ENCODE measurements at places on chromosomes 4 and X.

DNA sequence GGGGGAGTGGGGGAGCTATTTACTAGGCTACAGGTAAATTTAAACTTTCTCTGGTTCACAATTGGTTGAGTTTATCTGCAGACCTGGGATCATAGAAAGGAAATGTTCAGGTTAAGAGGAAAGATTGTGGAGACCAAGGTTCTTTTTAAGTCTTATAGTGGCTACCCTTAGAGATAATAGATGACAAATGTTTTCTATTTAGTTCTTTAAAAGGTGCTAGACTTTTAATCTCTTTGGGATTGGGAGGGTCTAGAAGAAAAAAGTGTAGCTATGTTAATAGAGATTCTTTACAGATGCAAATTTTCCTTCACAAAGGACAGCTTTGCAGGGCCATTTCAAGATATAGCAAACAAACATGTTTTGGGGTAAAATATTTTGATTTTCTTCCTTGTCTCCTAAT is 76.0 kb downstream of the TEX13C start:
- no peak for DNase-seq

- DNase-seq, result no peak
Measured at GRCh38 chrX:117641913-117642656, 474.5 kb downstream of the KLHL13 start.

DNA sequence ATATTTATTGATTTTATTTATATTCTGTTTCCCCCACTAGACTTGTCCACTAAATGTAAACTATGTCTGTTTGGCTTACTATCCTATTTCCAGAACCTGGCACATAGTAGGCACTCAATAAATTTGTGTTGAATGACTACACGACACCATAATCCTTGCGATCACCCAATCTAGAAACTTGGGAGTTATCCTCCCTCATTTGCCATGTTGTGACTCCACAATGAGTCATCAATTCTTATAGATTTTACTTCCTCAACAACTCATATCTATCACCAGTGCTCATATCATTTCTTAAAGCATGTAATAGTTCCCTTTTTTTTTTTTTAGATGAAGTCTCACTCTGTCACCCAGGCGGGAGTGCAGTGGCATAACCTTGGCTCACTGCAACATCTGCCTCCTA is 39.9 kb upstream of the VAMP7 start:
- no peak for DNase-seq

DNA sequence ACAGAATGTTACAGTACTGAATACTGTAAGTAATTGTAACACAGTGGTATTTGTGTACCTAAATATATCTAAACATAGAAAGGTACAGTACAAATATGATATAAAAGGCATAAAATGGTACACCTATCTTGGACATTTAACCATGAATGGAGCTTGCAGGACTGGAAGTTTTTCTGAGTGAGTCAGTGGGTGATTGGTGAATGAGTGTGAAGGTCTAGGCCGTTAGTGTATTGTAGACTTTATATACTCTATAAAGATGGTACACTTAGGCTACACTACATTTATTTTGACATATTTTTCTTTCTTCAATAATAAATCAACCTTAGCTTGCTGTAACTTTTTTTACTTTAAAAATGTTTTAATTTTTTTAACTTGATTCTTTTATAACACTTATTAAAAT is 422.5 kb upstream of the FSTL5 start:
- no peak for DNase-seq

GRCh38 chrX:107713203-107713542 is 62.4 kb downstream of the TSC22D3 start:
- no peak for DNase-seq

- no peak for DNase-seq
Measured at GRCh38 chr4:82677327-82677726, 115.5 kb upstream of the TMEM150C start.

DNA sequence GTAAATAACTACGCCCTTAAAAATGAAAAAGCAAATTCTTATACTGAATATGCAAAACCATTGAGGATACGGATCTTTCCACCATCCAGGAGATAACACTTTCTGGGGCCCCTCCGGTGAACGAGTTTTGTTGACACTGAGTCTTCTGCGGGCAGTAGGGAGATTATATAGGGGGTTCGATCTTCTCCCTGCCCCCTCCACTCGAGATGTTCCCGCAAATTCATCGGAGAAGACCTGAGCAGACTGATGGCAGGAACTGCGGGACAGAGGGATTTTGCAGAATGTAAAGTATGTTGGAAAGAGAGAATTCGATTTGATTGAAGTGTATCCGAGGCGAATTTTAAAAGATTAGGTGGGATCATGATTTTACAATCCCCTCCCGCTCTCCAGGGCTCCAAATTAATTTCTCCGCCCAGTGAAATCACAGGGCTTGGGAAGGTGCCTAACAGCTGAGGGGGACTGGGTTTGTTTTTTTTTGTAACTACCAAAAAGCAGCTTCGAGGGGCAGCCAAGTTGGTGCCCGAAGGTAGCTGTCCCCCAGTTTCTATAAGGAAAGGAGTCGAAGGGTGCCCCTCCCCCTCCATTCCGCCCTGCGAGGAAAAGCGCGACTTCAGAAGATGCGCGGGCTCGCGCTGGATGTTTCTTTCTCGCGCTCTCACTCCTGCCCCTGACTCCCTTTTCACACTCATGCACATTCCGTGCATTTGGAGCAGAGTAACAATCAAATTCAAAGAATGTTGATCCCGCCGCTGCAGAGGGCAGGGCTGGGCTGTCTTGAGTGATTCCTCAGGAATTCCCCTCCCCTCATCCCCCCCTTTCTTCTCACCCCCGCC is 1.2 kb downstream of the TMEM255A start:
- no peak for DNase-seq

GRCh38 chr4:183197140-183197539 is 98.1 kb downstream of the WWC2 start:
- no peak for DNase-seq

DNA sequence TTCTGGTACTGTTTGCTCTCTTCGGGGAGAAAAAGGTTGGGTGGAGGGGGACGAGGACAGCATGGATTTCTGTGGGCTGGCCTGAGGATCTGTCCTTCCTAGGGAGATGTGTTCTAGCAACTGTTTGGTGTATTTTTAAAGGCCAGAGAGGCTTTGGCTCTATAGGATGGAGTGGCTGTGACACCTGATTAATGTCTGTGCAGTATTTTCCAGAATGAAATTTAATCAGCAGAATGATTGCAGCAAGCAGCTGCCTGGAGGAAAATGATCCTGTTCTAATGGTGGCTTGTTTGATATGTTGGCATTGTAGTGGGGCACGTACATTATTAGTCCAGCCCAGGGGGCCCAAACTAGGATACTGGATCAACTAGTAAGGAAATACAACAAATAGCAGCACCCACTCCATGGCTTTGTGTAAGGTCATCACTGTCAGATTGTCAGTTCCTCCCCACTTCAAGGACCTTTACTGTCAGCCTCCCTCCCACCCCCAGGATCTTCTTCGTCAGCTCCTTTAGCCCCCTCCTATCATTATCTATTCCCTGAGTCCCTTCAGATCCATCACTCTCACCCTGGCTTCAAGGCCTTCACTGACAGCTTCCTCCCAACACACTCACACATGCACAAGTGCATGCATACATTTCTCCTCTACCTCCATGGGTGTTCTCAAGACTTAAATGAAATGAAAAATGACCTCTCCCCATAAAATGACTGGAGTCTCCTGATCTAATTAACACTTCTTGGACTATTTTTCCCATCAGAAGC is 10.4 kb upstream of the TMEM255A start:
- no peak for DNase-seq
